Stimulated activated CD8-positive, alpha-beta memory T cell treated with anti-CD3 and anti-CD28 coated beads, Interleukin-4, amount 100 ng/mL, for 48 hours (primary cell): ENCODE measurements at places on chromosomes 1 and 21.

- no peak for DNase-seq
Observed at GRCh38 chr21:36499578-36500471, 19.9 kb upstream of the CLDN14 start.

GRCh38 chr1:121518726-121519041 lies 333.9 kb downstream of the SRGAP2C start:
- no peak for DNase-seq

DNA sequence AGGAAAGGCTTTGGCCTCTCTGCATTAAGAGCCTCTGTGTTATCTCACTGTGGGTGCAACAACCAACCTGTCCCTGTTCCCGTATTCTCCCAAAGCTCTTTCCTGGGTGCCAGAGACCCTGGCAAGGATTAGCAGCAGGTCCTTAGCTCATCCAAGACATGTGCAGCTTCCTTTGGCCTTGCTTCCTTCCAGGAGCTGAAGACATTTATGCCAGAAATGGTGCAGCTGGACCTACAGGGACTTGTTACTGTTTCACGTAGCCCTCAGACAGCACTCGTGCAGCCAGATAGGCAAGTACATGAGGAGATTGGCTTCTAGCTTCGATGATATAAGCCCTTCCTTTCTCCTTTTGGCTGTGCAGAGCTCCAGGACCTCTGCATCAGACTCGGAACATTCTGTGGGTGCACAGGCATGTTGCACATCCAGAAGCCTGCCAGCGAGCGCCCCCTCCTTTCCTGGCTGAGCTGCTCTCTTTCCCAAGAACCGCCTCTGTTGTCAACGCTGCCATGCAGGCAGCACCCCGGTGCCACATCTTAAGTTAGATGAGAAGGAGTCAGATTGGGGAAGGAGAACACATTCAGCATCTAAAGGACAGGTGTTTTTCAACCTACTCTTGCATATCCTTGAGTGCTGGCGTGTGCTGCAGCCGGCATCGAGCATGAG lies 284.5 kb upstream of the PLXNA2 start:
- no peak for DNase-seq

DNA sequence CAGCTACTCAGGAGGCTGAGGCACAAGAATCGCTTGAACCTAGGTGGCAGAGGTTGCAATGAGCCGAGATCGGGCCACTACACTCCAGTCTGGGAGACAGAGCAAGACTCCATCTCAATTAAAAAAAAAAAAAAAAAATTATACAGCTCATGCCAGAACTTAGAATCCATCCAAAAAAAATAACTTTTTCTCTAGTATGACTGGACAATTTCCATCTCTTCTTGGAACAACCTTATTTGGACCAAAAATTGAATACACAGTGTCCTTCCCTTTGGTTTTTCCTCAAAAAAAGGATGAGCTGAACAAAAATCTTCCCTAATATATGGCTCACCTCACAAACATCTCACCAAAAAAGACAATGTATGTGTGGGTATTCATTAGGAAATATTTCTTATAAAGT lies 73.7 kb downstream of the TOR3A start:
- no peak for DNase-seq

- DNase-seq: no peak
Observed at GRCh38 chr1:87684713-87685205, 356.1 kb downstream of the LMO4 start.

GRCh38 chr21:15250384-15250783 lies 185.6 kb upstream of the NRIP1 start:
- no peak for DNase-seq

DNA sequence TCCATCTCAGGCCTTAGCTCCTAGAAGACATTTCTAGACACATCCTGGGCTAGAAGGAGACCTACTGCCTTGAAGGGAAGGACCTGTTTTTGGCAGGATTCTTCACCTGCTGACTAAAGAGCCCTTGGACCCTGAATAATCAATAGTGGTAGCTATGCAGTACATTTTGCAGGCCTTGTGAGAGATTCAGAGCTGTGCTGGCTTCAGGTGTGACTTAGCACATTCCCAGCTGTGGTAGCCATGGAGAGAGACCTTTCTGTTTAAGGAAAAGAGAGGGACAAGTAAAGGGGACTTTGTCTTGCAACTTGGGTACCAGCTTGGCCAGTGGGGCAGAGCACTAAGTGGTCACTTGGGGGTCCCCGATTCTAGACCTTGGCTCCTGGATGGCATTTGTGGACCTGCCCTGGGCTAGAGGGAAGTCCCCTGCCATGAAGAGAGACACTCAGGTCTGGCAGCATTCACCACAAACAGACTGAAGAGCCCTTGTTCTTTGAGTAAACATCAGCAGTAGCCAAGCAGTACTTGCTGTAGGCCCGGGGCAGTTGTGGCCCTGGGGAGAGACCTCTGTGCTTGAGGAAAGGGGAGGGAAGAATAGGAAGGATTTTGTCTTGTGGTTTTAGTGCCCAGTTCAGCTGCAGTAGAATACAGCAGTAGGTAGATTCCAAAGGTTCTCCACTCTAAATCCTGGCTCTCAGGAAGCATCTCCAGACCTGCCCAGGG lies 26.2 kb upstream of the CD1A start:
- DNase-seq: no peak

- no peak for DNase-seq
Observed at GRCh38 chr1:32957017-32957416, 7.6 kb downstream of the RNF19B start.

- DNase-seq: no peak
Observed at GRCh38 chr1:186965847-186966246, 137.1 kb downstream of the PLA2G4A start.

DNA sequence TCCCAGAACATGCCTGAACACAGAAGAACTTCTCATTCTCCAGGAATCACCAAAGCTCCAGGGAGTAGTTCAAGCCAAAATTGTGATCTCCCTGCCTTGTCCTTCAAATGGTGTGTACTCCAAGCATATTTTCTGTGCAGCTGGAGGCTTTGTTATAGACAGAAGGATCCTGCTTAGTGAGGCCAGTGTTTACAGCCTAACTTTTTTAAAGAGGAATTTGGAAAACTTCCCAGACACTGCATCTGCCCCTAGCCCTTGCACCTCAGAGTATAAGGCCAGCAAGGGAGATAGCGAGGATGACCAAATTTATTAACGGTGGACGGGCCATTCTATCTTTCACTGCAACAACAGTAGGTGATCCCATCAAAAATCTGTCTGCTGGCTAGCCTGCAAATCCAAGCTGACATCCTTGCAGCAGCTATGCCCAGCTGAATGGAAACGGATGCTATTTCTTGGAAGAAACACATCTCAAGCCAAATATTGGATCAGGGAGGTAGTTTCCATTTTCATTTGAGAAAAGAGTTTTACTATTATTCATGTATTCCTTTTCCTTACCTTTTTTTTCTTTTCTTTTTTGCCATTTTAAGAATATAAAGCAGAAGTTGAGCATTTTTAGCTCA lies 249.8 kb downstream of the USH2A start:
- DNase-seq: no peak
